ENCODE measurements at places on chromosomes 3 and 15. TPM values are rescaled to one million over a fixed set of nuclear protein-coding genes. Genes with fewer than 3 reads are reported as not detected.

The HHATL gene
- total RNA-seq, result not detected

The CSNK1G1 gene
- 27.3 TPM for total RNA-seq

The CASR gene
- total RNA-seq, result not detected

The UBAP1L gene
- total RNA-seq, result 15.2 TPM

The TEX55 gene
- total RNA-seq, result not detected

The ASB14 gene
- not detected for total RNA-seq

The CFAP92 gene
- 0.38 TPM for total RNA-seq

- no peaks in the 10 kb centered on the region for H3K27me3 ChIP-seq
- H3K36me3 ChIP-seq, result no peaks in the 10 kb centered on the region
- H3K4me3 ChIP-seq, result no peak overlapping the region
Measured at GRCh38 chr3:179881791-179882190, 154.9 kb downstream of the PEX5L start.

DNA sequence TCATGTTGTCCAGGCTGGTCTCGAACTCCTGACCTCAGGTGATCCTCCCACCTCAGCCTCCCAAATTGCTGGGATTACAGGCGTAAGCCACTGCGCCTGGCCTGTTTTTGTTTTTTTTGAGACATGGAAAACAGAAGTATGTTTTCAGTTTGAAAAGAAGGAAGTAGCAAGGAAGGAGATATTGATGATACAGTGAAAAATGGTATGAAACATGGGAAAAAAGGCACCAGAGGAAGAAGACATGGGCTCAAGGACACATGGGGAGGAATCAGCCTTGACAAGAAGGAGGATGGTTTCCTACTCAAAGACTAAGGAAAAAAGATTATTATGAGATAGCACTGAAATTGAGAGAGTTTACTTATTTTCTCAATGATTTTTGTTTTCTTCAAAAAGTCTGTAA is 30.7 kb downstream of the FMN1 start:
- no peaks in the 10 kb centered on the region for H3K27me3 ChIP-seq
- no peak overlapping the region for H3K27ac ChIP-seq
- no peak overlapping the region for H3K4me3 ChIP-seq
- H3K4me1 ChIP-seq, result no peaks in the 10 kb centered on the region

GRCh38 chr3:193771011-193771652 is 178.1 kb downstream of the OPA1 start:
- H3K36me3 ChIP-seq, result no peaks in the 10 kb centered on the region
- no peak for DNase-seq
- H3K27ac ChIP-seq, result no peak overlapping the region
- no peaks in the 10 kb centered on the region for H3K27me3 ChIP-seq

- H3K27me3 ChIP-seq, result no peaks in the 10 kb centered on the region
- H3K36me3 ChIP-seq, result no peaks in the 10 kb centered on the region
- H3K27ac ChIP-seq, result no peak overlapping the region
- DNase-seq, result no peak
- H3K4me3 ChIP-seq, result no peak overlapping the region
Measured at GRCh38 chr15:50854601-50855490, 53.6 kb upstream of the AP4E1 start.

- no peaks in the 10 kb centered on the region for H3K4me1 ChIP-seq
- DNase-seq, result no peak
Measured at GRCh38 chr3:24604215-24604614, 109.6 kb upstream of the THRB start.

- H3K27ac ChIP-seq, result no peak overlapping the region
- no peaks in the 10 kb centered on the region for H3K27me3 ChIP-seq
- no peak for DNase-seq
- no peak overlapping the region for H3K4me3 ChIP-seq
- H3K4me1 ChIP-seq, result peaks cover 39% of the 10 kb centered on the region
- no peaks in the 10 kb centered on the region for H3K36me3 ChIP-seq
Measured at GRCh38 chr3:18645619-18646018, 220.5 kb upstream of the SATB1 start.

GRCh38 chr3:156760333-156760732 is 65.8 kb upstream of the LEKR1 start:
- H3K4me1 ChIP-seq, result no peaks in the 10 kb centered on the region
- no peak overlapping the region for H3K27ac ChIP-seq
- no peak overlapping the region for H3K4me3 ChIP-seq
- DNase-seq, result no peak
- H3K36me3 ChIP-seq, result no peaks in the 10 kb centered on the region

- H3K36me3 ChIP-seq, result no peaks in the 10 kb centered on the region
- no peaks in the 10 kb centered on the region for H3K27me3 ChIP-seq
- no peaks in the 10 kb centered on the region for H3K4me1 ChIP-seq
- H3K4me3 ChIP-seq, result no peak overlapping the region
- no peak for DNase-seq
Measured at GRCh38 chr3:73884361-73884760, 259.6 kb upstream of the PDZRN3 start.

DNA sequence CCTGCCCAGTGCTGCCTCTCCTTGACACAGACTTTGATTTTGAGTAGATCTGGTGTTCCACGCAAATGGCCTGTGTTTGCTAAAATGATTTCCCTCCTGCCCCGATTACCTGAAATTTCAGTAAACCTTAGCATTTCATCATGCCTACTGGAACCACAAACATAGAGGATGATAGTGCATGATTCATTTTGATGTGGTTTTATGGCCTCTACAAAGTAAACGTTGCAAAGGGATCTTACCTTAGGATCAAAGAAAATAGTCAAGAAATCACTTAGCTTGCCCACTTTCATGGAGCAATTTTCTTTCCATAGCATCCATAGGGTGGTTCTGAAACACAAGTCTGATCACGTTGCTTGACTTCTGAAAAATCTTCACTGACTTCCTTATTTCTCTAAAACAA is 524.6 kb upstream of the ATP11B start:
- H3K4me1 ChIP-seq, result no peaks in the 10 kb centered on the region
- no peak for DNase-seq
- no peak overlapping the region for H3K27ac ChIP-seq
- no peak overlapping the region for H3K4me3 ChIP-seq
- no peaks in the 10 kb centered on the region for H3K27me3 ChIP-seq

- no peaks in the 10 kb centered on the region for H3K4me1 ChIP-seq
- no peak overlapping the region for H3K27ac ChIP-seq
- no peaks in the 10 kb centered on the region for H3K27me3 ChIP-seq
- H3K36me3 ChIP-seq, result no peaks in the 10 kb centered on the region
Measured at GRCh38 chr3:55958605-55959004, 471.5 kb upstream of the WNT5A start.

DNA sequence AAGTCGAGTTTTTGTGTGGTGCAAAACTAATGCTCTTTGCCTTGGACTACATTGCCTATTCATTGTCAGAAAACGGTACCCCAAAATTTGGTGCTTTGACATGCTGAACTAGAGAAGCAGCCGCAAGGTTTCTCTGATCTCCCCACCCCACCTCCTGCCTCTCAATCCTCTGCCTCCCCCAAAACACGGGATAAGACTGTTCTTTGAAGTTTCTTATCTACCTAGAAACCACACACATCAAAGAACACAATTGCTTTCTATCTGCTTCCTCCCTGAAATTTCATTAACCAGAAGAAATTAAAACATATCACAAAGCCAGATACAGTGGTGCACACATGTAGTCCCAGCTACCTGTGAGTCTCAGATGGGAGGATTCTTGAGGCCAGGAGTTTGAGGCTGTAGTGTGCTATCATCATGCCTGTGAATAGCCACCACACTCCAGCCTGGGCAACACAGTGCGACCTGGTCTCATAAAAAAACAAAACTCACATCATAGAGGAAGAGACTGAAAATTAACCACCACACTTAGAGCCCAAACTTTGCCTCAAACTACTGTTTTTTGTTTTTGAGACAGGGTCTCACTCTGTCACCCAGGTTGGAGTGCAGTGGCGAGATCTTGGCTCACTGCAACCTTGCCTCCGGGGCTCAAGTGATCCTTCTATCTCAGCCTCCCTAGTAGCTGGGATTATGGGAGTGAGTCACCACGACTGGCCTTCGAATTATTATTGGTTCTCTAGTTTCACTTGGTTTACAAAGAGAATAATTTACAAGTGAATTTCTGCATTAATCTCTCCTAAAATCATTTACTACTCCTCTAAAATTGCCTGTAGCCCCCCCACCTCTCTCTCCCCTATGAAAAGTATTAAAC is 2.7 kb upstream of the PCNP start:
- no peak overlapping the region for H3K4me3 ChIP-seq
- H3K36me3 ChIP-seq, result peaks cover 8% of the 10 kb centered on the region
- no peaks in the 10 kb centered on the region for H3K27me3 ChIP-seq
- H3K4me1 ChIP-seq, result peaks cover 43% of the 10 kb centered on the region

GRCh38 chr15:76339305-76340197 is 3.0 kb downstream of the ISL2 start:
- H3K27me3 ChIP-seq, result peaks cover 67% of the 10 kb centered on the region
- peaks cover 83% of the 10 kb centered on the region for H3K4me1 ChIP-seq
- DNase-seq, result no peak
- no peak overlapping the region for H3K27ac ChIP-seq

DNA sequence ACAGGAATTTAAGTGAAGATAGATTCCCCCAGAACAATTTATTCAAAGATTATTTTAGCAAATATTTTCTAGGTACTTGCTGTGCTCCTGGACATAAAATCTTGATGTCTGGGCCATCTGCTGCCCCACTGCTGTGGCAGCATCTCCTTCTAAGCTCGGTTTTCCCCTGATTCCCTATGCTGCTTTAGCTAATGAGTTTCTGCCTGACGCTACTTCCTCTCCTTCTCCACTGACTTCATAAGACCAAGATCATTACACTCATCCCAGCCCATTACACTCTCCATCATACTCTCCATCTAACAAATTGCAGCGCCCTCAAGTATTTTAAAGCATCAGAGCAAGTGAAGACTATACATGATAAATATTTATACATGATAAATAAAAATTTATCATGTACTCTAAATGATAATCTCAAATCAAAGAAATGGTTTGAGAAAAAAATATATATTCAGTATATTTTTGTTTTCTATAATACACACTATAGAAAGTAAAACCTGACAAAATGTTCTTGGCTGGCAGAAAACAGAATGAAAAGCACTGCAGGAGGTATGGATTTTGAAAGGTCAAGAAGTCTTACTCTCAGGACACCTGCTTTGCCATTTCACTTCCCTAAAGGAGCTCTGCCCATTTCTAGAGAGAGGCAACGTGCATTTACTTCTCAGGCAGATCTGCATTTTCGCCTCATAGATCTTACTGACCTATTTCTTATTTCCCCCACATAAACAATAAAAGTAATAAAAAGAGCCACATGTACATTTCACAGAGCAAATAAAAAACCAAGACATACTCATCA is 232.0 kb downstream of the KCNMB2 start:
- no peak for DNase-seq
- no peak overlapping the region for H3K27ac ChIP-seq
- no peak overlapping the region for H3K4me3 ChIP-seq
- no peaks in the 10 kb centered on the region for H3K27me3 ChIP-seq
- no peaks in the 10 kb centered on the region for H3K36me3 ChIP-seq

- DNase-seq, result no peak
- no peak overlapping the region for H3K4me3 ChIP-seq
- peaks cover 8% of the 10 kb centered on the region for H3K27me3 ChIP-seq
- H3K4me1 ChIP-seq, result peaks cover 18% of the 10 kb centered on the region
- no peak overlapping the region for H3K27ac ChIP-seq
Measured at GRCh38 chr15:39430389-39430788, 150.5 kb upstream of the THBS1 start.

DNA sequence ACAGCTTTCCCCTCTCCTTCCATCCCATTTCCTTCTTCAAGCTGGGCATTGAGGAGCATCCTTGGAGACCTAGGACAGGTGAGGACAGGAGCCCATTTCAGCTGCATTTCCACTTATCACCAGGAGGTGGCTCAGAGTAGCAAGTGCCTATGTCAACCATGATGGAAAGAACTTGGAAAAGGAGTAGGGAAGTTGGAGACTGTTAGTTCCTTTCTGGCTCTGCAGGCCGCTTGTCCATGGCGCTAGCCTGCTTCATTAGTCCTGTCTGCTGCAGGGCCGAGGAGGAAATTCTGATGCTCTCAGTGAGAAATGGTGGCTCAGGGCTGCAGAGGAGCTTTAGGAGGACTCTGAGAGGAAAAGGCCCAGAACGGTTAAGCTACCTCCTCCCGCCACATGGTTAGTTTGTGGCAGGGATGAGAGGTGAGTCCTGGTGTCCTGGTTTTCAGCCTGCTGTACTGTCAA is 7.0 kb upstream of the CD276 start:
- H3K4me1 ChIP-seq, result no peaks in the 10 kb centered on the region
- no peaks in the 10 kb centered on the region for H3K36me3 ChIP-seq
- no peak overlapping the region for H3K27ac ChIP-seq
- no peak overlapping the region for H3K4me3 ChIP-seq
- peaks cover 2% of the 10 kb centered on the region for H3K27me3 ChIP-seq

GRCh38 chr15:81184188-81184587 is 12.5 kb upstream of the IL16 start:
- H3K4me3 ChIP-seq, result no peak overlapping the region
- no peak for DNase-seq
- no peaks in the 10 kb centered on the region for H3K36me3 ChIP-seq
- peaks cover 4% of the 10 kb centered on the region for H3K27me3 ChIP-seq

DNA sequence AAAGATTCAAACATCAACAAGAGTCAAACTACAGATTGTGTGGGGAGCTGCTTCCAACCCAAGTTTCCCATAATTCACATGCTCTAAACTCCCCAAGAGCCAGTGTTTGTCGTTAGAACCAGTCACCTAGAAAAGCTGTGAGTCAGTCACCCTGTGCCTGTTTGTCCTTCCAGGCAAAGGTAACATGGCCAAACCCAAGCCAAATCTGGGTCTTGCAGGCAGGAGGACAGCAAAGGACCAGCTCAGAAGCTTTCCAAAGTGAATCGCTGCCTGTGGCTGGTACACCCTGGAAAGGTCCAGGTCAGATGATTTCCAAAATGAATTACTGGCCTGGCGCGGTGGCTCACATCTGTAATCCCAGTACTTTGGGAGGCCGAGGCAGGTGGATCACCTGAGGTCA is 251.5 kb downstream of the FAM43A start:
- H3K27me3 ChIP-seq, result no peaks in the 10 kb centered on the region
- H3K4me1 ChIP-seq, result no peaks in the 10 kb centered on the region
- no peaks in the 10 kb centered on the region for H3K36me3 ChIP-seq
- no peak overlapping the region for H3K4me3 ChIP-seq

DNA sequence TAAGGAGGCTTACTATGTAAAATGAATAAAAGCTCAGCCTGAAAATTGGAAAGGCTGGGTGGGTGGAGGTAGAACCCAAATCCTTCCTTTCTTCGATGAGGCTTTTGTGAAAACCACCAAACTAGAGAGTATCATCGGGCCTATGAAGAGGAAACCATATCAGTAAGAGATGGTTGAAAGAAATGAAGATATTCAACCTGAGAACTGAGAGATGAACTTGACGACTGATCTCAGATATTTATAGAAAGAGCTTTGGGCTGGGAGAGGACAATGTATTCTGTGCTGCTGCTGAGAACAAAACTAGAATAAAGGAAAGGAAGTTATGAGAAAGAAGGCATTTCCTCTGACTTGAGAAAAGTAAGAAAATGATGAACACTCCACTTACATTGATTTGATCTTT is 236.6 kb downstream of the KCNH8 start:
- no peak overlapping the region for H3K4me3 ChIP-seq
- DNase-seq, result no peak
- H3K27ac ChIP-seq, result no peak overlapping the region

- peaks cover 13% of the 10 kb centered on the region for H3K4me1 ChIP-seq
- no peak overlapping the region for H3K27ac ChIP-seq
- H3K4me3 ChIP-seq, result no peak overlapping the region
- H3K36me3 ChIP-seq, result no peaks in the 10 kb centered on the region
- DNase-seq, result no peak
Measured at GRCh38 chr15:31866248-31866647, 164.1 kb upstream of the CHRNA7 start.

Measured in CD4-positive, alpha-beta memory T cell (primary cell).